ENCODE measurements at places on chromosomes 7 and 10.

DNA sequence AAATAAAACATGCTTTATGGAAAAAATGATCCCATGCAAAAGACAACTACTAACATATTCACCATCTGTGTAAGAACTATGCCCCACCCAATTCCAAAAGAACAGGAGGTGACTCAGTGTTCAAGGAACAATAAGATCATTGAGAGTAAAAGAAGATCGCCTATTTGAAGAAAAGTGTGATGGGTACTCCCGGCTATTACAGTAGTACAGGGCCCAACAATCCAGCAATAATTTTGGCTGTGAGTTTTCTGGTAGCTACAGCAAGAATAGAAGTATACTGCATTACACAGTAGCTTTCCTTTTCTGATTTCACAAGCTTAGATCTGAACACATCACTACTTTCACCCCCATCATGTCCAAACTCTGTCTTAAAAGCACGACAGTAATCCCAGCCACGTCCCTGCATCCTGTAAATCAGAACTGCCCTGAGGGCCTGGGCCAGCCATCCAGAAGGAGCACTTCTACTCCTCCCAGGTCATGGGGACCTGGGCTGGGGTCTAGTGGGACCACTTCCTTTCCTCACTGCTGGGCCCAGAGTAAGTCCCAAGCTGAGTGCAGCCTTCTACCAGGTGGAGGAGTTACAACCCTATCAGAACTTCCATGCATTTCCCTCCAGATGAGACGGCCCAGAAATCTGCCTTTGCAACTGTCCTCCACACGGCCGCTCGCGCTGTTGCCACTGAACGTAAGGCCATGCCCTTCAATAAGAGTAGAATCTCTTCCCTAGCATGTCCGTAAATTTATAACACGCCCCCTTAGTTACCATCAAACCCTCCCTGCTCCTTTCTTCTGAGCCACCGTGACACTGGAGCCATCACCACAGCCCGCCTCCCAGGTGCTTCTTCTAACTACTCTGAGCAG lies 7.9 kb downstream of the ESYT2 start:
- no peak overlapping the region for H3K27ac ChIP-seq
- H3K4me3 ChIP-seq: no peak overlapping the region
- no peaks in the 10 kb centered on the region for H3K36me3 ChIP-seq
- no peaks in the 10 kb centered on the region for H3K27me3 ChIP-seq
- no peak for DNase-seq

- peaks cover 12% of the 10 kb centered on the region for H3K4me1 ChIP-seq
- H3K27me3 ChIP-seq: no peaks in the 10 kb centered on the region
- no peak overlapping the region for H3K4me3 ChIP-seq
- no peaks in the 10 kb centered on the region for H3K36me3 ChIP-seq
- DNase-seq: no peak
Measured at GRCh38 chr10:115829521-115830205, 443.3 kb downstream of the GFRA1 start.

GRCh38 chr10:91694170-91694794 lies 61.4 kb upstream of the PPP1R3C start:
- no peaks in the 10 kb centered on the region for H3K4me1 ChIP-seq
- no peaks in the 10 kb centered on the region for H3K27me3 ChIP-seq
- H3K4me3 ChIP-seq: no peak overlapping the region

DNA sequence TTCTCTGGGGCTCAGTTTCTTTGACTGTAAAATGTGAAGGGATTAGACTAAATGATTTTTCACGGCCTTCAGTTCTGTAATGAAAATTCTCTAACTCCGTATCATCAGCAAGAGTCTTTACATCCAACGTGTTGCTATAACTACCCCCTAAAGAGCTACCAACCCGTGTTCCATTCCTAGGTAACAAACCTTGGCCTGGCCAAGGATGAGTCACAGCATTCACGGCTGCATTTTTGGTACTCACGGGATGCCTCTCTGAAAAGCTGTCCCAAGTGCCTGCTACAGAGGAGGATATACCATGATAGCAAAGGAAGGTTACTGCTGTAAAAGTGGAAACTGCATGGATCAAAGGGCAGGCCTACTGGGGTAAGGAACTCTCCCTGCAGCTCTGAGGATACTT lies 5.9 kb downstream of the LRRC4 start:
- no peak for DNase-seq
- no peak overlapping the region for H3K27ac ChIP-seq
- no peaks in the 10 kb centered on the region for H3K4me1 ChIP-seq
- H3K27me3 ChIP-seq: no peaks in the 10 kb centered on the region

DNA sequence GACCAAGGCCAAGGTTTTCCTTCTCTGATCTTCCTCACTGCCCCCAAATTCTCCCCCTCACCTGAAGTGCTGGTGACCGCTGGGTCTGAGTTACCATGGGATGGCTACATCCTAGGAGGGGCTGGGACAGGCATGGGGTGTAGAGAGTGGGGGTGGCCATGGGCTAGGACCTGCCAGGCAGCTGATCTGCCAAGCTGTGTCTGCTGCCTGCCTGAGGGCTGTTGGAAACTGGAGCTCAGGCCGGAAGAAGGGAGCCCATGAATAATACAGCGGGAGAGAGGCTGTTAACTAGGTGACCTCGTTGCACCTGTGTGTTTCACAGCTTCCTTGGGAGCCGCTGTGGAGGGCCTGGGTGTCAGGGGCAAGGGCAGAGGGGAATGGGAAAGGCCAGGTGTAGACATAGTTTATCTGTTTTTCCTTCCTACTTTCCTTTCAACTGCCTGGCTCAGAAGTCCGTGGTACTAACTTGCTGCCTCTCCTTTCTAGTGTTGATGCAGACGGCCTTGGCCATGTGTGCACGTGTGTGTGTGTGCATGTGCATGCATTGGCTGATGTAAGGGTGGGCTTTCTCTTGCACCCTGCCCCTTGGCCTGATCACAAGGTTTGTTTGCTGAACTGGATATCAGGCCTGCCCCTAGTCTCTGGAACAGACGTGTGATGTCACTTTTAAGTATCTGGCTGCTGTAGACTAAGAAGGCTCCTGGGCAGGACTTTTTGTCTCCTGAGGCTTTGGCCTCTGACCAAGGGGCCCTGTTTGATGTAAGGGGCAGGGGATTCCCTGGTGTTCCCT lies 11.9 kb downstream of the CDH23 start:
- no peak overlapping the region for H3K27ac ChIP-seq
- peaks cover 16% of the 10 kb centered on the region for H3K27me3 ChIP-seq
- DNase-seq: no peak

Data from MM.1S (cell line).